ELF-1 (cell line): ENCODE measurements at places on chromosomes 11 and 22.

DNA sequence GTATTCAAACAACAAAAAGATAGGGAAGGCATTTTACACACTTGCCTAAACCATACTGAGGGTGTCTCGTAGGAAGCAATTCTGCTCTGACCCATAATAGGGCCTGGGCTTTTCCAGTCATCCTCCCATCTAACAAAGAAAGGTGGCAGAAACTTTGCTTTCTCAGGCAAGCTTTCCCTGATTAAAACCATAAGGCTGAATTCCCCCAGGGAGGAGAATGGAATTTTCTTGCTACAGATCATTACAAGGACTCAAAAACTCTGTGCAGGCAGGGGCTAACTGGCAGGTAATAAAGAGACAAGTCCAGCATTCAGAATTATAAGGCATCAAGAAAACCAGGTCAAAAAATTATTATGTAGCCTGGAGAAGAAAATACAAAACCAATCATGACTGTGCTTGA is 90.4 kb downstream of the RBFOX2 start:
- no peak for DNase-seq

GRCh38 chr22:29152954-29153719 is 52.6 kb upstream of the EMID1 start:
- DNase-seq = peak; percentile 62

- DNase-seq = peak; percentile 72
Measured at GRCh38 chr11:22192289-22192641, 620 bp upstream of the ANO5 start.

GRCh38 chr11:18617688-18618341 is 16.3 kb downstream of the SPTY2D1 start:
- DNase-seq = no peak

GRCh38 chr11:971731-972365 is 46.2 kb downstream of the AP2A2 start:
- DNase-seq = no peak

- no peak for DNase-seq
Measured at GRCh38 chr11:127790592-127790991, 790.0 kb upstream of the KIRREL3 start.

GRCh38 chr11:21567645-21568290 is 625.1 kb upstream of the ANO5 start:
- DNase-seq = no peak

- DNase-seq = peak; percentile 89
Measured at GRCh38 chr22:19849835-19850762, 4.6 kb downstream of the GNB1L start.

- no peak for DNase-seq
Measured at GRCh38 chr22:20750461-20751184, 23.3 kb upstream of the SERPIND1 start.

DNA sequence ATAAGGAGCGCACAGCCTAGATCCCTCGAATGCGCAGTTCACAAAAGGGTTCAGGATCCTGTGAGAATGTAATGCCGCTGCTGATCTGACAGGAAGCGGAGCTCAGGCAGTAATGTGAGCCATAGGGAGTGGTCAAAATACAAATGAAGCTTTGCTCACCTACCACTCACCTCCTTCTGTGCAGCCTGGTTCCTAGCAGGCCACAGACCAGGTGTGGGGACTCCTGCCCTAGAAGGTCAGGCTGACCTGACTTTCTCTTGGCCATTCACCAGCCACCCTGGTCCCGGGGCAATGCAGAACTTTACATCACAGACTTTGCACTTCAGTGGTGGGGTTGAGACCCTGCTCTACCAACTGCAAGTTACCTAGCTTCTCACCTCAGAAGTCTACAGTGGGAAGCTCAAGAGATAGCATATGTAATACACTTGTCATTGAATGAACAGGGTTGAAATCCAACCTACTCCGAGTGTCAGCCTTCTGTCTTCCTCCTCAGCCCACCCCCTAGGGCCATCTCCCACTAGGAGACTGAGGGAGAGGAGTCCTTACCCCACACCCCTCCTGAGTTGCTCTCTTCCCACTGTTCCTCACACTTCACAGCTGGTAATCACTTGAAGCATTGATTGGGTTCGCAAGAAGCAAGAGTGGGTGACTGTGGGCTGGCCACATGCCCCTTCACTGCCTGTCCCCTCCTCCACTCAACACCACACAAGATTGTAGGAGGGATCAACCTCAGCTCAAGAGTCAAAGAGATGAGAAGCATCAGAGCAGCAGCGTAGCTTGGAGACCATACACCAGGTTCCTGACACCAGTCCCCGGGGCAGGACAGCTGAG is 2.0 kb upstream of the KCNJ1 start:
- DNase-seq = no peak

- no peak for DNase-seq
Measured at GRCh38 chr11:103591554-103591953, 444.9 kb upstream of the DDI1 start.

DNA sequence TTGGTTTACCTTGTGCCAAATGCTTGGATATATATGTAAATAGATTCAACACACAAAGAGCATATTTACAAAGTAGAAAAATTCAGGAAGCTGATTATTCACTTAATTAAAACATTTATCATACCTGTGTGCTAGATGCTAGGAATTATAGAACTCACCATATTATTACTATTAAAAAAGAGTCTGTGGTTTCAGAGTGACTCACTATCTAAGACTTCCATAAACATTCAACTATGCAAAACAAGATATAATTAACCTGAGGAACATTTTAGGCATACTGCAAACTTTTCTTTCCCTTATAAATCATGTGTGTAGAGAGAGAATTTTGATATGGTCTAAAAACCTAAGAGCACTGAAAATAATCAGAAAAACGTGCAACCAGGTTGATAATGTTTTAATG is 27.3 kb downstream of the CTSC start:
- no peak for DNase-seq

DNA sequence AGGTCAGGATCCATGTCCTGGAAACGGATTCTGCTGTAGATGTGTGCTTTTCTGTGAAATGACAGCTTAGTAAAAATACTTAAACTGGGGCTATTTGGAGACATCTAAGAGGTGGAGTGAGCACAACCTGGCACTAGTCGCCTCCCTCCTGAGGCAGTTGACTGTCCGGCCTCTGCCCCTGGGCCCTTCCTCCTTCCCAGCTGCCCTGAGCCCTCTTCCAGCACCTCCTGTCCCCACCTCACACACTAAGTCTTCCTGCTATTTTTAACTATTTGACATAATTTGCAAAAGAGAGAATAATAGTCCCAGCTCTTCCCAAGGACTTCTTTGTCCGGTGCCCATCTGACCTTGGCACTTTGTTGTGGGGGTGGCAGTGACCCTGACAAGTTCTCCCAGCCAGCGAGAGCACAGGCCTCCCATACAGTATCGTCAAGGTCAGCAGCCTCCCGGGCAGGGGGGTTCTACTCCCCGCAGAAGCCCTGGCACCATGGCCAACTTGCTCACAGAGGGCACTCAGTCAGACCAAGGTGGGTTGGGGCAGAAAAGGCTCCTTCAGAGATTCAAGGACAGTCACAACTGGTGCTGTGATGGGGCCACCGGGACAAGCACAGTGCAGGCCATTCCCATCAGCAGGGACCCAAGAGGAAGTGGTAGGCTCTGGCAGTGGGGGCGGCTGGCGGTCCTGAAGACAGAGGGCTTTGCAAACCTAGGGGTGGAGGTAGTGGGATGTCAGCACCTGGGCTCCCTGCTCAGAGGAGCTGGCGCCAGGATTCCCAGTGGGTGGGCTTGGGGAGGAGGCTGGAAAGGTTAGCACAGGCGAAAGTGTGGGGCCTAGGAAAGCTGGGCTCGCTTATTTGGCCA is 5.5 kb upstream of the NEAT1 start:
- DNase-seq = peak; percentile 34

DNA sequence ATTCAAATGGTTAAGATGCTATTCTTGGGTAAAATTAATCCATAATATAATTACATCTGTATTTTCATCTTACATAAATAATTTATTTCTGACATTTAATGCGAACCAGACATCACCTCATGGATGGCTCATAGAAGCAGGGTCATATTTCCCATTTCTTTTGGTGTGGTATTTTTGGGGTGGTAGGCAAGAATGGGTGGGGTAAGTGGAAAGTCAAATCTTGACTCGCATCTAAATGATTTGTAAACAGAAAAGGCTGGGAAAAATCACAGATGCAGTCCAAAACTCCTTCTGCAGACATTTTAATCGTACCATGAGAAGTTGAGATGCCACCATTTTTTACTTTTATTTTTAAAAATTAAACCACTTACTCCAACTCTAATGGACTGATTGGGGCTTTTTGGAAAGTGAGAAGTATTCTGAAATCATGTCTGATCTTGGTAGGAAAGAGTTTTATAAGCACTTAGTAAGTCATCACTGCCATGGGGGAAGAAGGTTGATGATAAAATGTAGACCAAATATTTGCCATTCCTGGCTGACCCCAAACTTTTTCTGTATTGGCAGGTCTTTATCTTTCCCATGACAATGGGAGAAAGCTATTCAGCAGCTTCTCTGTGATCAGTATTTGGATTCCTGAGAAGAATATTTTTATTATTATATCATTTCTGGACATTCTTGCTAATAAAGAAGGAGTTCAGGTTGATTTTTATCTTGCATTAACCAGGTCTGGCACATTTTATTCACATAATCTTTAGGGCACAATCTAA is 47.2 kb upstream of the BLID start:
- no peak for DNase-seq
